ENCODE measurements at places on chromosomes 1 and 21.

DNA sequence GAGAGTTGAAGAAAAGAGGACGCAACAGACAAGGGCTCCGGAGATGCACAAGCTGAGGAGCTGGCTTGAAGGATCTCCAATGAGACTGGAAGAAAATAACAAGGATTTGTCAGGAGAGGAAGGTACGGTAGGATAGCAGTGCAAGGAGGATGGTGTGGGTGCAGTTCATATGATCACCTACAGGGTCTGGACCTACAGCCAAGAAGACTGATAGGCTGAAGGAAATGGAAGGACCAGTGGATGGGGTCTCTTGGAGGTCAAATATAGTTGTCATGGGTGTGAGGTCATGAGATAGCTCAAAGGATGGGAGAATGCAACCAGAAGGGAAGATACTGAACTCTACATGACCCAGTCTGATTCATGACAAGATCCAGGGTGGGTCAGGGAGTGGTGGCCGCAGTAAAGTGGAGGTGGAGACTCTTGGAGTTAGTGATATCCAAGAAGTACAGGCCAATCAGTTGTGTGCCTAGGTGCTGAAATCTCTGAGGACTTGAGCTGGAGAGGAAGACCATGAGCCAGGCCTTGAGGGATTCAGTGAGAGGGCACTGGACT is 15.3 kb upstream of the KANK4 start:
- no peak for DNase-seq

DNA sequence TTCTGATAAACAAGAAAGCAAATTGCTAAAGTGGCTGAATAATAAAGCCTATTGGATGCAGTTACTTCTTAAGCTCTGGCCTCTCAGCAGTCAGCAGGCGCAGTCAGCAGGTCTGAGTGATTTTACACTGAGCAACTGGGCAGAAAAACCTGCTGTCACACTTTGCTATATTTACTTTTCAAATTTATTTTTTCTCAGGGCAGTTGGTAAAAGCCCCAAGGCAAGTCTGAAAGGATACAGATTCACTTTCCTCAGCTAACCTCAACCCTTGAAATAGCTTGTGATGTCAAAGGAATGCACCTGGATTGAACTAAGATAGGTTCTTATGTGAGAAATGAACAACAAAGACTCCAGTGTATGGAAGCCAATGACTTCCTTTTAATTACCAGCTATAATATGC is 34.0 kb downstream of the ATP5PF start:
- DNase-seq, result no peak

DNA sequence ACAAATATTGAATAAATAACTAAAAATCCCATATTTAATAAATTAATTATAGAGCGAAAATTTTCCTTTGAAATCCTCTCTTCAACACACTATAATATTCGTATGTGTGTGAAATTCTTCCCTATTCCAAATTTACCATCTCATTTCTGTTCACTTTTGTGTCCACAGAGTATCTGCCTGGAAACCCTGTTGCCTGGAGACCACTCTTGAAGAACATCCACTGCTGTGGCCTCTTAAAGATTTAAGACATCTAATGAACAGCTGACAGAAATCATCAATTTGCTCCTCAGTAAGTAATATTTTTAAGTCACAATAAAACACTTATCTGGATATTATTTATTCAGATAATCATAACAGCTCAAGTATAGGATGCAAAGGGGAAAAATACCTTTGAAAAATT is 69.7 kb downstream of the CYYR1 start:
- DNase-seq, result no peak

DNA sequence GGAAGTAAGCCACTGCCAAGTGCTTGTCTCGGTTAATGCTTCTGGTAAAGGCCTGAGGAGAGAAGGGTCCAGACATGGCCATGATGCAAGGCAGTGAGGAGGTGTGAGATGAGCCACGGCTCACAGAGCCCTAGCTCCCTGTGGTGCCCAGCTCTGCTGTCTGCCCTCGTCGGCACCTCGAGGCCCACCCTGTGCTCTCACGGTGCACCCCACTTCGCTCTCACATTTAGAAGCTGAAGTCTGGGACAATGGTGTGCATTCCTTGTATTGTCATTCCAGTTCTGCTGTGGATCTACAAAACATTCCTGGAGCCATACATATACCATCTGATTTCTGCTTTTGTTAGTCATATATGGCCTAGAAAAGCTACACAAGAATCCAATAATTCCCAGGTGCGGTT is 3.3 kb downstream of the NCF2 start:
- DNase-seq, result no peak

GRCh38 chr1:198601936-198602889 is 36.6 kb upstream of the PTPRC start:
- no peak for DNase-seq

- DNase-seq, result no peak
Measured at GRCh38 chr1:36497207-36497606, 14.5 kb upstream of the CSF3R start.

- no peak for DNase-seq
Measured at GRCh38 chr1:10651793-10652192, 144.7 kb downstream of the CASZ1 start.

GRCh38 chr1:168057921-168058320 is 78.8 kb downstream of the GPR161 start:
- DNase-seq, result no peak

GRCh38 chr21:35025206-35026152 is 23.6 kb downstream of the RUNX1 start:
- DNase-seq, result no peak

DNA sequence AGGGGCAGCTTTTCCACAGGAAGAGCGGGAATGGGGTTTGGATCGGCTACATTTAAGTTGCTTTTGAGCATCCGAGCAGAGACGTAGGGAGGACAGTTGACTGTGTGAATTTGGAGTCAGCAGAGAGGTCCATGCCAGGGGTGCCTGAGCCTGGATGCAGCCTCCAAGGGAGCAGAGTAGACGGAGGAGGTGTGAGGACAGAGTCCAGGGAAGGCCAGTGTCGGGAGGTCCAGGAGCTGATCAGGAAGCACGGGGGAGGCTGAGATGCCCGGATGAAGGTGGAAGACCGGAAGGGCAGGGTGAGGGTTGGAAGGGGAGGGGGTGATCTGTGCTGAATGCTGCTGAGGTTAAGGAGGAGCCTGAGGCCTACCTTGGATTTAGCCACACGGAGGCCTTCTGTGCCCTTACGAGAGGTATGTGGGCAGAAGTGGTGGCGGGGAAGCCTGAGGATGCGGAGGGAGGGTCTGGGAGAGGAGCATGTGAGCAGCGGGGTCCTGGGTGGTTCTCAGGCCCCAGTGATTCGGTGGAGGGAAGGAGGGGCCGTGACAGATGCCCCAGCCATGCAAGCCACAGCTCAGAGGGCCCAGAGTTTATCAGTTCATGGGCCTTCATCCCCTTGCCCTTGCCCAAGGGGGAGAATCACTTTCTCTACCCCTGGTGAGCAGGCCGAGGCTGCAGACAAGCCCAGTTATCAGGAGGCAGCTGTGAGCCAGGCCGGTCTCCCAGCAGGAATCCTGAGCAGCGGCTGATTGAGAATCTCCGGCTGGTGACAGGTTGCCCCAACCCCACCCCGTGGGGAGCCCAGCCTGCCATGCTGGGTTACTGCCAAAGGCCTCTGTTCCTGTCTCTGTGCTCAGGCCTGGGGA is 54.0 kb upstream of the ACTL8 start:
- no peak for DNase-seq

GRCh38 chr1:23597635-23598388 is 38.5 kb upstream of the ID3 start:
- no peak for DNase-seq

DNA sequence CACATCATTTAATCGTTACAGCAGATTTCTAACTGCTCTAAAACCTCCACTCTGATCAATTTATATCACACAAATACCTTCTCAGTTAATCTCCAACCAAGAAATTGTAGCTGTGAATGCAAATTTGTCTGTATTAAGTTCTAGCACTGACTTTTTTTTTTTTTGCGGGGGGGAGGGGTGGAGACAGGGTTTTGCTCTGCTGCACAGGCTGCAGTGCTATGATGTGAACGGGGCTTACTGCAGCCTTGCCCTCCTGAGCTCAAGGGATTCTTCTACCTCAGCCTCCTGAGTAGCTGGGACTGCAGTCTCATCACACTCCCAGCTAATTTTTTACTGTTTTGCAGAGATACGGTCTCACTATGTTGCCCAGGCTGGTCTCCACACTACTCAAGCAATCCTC is 163.6 kb downstream of the RERE start:
- DNase-seq, result no peak

GRCh38 chr1:167003711-167004110 is 14.6 kb downstream of the MAEL start:
- no peak for DNase-seq

- DNase-seq, result no peak
Measured at GRCh38 chr1:233463333-233463732, 135.8 kb downstream of the MAP3K21 start.

DNA sequence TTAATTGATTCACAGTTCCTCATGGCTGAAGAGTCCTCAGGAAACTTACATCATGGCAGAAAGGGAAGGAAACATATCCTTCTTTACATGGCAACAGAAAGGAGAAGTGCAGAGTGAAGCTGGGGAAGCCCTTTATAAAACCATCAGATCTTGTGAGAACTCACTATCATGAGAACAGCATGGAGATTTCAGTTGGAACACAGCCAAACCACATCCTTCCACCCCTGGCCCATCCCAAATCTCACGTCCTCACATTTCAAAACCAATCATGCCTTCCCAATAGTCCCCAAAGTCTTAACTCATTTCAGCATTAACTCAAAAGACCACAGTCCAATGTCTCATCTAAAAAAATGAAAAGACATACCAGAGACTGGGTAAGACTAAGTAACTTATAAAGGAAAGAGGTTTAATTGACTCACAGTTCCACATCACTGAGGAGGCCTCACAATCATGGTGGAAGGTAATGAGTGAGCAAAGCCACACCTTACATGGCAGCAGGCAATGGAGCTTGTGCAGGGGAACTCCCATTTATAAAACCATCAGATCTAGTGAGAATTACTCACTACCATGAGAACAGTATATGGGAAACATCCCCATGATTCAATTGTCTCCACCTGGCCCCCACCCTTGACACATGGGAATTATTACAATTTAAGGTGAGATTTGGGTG is 105.2 kb downstream of the MRPL39 start:
- DNase-seq, result peak; percentile 54

DNA sequence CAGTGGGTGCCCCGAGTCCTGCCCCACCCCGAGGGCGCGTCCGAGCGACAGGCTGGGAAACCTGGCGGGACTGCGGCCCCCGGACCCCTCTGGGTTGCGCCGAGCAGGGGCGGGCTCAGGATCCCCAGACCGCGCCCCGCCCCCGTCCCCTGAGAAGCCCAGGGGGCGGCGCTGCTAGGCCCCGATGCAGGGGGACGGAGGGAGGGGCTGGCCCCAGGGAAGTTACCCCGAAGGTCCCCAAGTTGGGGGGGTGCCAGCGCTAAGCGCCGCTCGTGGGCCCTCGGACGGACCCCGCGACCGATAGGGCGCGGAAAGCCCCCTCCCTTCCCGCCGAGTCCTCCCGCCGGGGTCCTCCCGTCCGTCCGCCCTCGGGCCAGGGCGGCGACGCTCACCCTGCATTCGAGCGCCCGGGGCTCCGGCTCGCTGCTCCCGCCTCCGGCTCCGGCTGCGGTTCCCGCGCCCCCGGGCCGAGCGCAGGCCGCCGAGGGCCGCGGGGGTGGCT is 414 bp downstream of the GPR153 start:
- DNase-seq, result no peak

- DNase-seq, result no peak
Measured at GRCh38 chr1:223659711-223660110, 5.8 kb downstream of the CAPN8 start.

- DNase-seq, result no peak
Measured at GRCh38 chr1:110136911-110137310, 13.4 kb upstream of the SLC6A17 start.

DNA sequence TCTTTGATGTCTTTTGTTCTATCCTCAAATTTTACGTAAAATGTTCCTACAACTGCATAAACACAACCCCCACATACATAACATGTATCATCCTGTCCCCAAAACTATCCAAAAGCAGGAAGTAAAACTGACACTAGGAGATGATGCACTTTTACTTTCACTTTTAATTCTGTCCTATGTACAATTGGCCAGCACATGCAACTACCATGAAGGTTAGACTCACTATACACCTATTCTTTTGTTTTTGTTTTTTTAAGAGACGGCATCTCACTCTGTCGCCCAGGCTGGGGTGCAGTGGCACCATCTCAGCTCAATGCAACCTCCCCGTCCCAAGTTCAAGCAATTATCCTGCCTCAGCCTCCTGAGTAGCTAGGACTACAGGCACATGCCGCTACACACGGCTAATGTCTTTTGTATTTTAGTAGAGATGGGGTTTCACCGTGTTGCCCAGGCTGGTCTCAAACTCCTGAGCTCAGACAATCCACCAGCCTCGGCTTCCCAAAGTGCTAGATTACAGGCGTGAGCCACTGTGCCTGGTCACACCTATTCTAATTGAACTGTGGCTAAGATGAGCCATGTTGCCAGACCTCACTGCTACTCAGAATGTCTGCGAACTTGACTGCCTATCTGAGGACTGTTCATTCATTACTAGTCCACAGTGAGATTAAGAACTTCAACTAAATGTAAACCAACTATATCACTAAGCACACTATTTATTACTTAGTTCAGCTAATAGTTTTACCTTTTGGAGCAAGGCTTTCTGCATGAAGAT is 48.0 kb downstream of the TOR3A start:
- DNase-seq, result no peak

DNA sequence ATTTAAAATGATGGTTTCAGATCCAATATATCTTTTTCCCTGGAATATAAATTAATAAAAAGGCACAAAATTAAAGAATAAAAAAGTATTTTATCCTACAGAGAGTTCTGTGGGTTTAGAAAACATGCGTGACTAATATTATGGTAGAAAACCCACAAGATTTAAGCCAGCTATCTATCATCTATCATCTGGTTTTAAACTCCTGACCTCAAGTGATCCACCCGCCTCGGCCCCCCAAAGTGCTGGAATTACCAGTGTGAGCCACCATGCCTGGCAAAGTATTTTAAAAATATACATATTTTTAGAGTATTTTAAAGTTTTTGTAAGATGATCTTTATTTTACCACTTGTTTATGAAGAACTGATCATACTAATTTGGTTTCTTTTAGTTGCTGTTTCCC is 79.5 kb downstream of the NRIP1 start:
- no peak for DNase-seq

DNA sequence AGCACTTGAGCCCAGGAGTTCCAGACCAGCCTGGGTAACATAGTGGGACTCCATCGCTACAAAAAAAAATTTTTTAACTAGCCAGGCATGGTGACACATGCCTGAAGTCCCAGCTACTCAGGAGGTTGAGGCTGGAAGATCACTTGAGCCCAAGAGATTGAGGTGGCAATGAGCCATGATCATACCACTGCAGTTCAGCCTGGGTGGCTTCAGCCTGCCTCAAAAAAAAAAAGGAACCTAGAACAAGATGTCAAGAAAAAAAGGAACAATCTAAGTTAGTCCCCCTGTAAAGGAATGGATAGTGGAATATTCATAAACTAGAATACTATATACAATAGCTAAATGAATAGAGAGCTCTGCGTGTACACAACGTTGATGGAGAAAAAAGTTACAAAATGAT is 14.4 kb downstream of the NSL1 start:
- no peak for DNase-seq

DNA sequence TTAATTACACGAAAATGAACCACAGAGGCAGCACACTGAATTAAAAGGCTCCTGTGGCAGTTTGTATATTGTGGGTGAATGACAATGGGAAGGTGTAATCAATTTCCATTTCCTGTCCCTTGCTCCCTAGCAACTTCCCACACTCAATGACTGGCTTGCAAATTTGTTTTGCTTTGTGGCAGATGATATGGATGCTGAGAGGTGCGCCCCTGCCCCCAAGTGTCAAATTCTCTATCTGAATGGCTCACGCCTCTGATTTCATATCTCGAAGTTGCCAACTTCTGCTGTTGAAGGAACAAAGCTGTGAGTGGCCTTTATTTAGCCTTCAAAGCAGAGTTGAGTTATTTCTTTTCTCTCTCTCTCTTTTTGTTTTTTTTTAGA is 86.0 kb downstream of the FOXD2 start:
- no peak for DNase-seq

Data from stimulated activated CD8-positive, alpha-beta memory T cell treated with anti-CD3 and anti-CD28 coated beads, Interleukin-15, amount 100 ng/mL, for 48 hours (primary cell).